ENCODE measurements at places on chromosomes 13 and 19. TPM values are rescaled to one million over a fixed set of nuclear protein-coding genes. Genes with fewer than 3 reads are reported as not detected.

GRCh38 chr19:23887642-23888041 lies 27.0 kb upstream of the ZNF726 start:
- no peak for DNase-seq

DNA sequence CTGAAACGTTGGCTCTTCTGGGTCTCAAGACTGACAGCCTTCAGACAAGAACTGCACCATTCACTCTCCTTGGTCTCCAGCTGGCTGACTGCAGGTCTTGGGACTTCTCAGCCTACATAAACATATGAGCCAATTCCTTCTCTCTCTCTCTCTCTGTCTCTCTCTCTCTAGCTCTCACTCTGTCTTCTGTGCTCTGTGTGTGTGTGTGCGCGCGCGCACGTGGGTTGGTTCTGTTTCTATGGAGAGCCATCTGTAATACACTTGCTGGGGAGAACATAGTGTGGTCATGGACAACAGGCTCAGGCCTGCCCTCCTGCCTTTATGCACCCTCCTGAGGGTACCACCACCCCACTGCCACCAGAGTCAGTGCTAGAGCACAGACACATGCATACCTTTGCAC lies 13.7 kb upstream of the SERPINE3 start:
- DNase-seq, result no peak

SYCN gene
- total RNA-seq, result not detected

DNA sequence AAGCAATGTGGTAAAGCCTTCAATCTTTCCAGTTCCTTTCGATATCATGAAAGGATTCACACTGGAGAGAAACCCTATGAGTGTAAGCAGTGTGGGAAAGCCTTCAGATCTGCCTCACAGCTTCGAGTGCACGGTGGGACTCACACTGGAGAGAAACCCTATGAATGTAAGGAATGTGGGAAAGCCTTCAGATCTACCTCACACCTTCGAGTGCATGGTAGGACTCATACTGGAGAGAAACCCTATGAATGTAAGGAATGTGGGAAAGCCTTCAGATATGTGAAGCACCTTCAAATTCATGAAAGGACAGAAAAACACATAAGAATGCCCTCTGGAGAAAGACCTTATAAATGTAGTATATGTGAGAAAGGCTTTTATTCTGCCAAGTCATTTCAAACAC lies 15.6 kb upstream of the ZNF763 start:
- no peak for DNase-seq

- no peak for DNase-seq
Measured at GRCh38 chr19:56348289-56348877, 33.7 kb upstream of the ZSCAN5A start.

GRCh38 chr13:95708391-95708774 lies 31.4 kb downstream of the DNAJC3 start:
- DNase-seq, result no peak

FFAR3 gene
- total RNA-seq, result not detected

- no peak for DNase-seq
Measured at GRCh38 chr19:23769691-23770468, 11.2 kb upstream of the ZNF681 start.

- DNase-seq, result no peak
Measured at GRCh38 chr13:94966422-94966955, 254.1 kb upstream of the SOX21 start.

DNA sequence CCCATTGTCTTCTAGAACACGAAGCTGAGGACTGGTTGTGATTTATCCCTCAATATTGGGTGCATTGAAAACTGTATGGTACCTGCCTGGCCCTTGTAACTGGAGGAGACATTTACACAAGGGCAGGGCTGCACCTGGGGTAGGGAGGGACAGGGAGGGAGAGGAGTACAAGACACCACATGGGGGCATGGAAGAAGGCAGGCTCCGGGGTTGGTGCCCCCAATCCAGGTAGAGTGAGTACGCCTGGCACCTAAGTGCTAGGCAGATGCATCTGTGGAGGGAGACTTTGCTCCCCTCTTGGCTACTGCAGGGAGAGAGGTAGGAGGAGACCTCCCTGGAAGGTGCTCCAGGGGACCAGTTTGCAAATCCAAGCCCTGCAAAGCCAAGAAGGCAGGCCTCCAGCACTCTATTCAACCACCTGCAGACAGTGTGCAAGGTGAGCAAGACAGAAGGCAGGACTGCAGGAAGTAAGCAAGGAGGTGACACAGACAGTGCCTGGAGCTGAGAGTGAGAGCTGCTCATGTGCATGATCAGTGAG lies 19.4 kb upstream of the UQCRFS1 start:
- no peak for DNase-seq

ZNF761 gene
- total RNA-seq, result 3.5 TPM

DNA sequence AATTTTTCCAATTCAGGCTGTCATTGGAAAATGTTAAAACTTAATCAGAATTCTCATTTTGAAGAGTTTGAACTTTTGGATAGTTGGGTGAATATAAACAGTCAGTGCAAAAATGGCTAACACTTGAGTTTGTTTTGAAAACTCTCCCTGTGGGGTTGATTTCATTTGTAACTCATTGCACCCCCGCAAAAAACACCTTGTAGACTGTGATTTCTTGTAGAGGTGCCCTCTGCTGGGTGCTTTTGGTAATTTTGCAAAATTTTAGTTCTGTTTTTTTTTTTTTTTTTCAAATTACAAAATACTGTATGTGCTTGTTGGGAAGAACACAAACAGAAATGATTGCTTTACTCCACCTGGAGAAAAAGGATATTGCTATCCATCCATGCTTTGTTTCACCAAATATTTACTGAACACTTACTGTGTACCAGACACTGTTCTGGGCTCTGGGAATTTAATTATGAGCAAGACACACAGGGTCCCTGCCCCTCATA lies 28.2 kb upstream of the GPI start:
- DNase-seq, result no peak

DNA sequence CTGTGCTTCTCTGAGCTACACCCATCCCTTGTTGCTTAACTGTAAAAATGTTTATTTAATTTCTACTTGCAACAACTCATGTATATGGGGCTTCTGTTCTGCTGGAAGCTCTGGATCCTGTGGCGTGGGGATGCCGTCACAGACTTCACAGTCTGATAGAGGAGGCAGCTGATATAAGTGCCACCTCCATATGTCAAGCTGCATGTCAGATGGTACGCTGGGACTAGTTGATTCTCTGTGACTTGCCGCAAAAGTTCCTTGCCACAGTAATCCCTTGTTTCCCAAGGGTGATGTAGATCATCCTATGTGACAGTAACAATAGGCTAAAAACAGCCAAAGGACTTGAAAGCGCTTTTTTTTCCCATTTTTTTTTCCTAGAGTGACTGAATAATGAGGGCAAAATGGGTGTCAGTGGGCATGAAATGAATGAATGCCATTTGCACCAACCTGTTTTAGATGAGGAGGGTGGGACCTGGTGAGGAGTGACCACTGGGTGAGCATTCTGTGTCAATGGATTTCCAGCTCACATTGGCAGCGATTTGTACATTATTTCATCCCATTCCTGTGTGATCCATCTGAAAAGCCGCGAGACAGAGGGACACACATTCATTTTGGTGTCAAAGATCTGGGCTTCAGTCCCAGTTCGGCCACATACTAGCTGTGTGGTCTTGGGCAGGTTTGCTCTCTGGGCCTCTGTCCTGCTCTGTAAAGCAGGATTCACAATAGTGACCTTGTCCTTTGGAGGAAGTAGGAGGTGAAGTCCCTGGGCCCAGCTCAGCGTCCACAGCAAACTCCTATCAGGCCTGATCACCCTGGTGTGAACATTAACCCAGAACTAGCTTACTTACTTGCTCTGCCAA lies 88.9 kb upstream of the RNF113B start:
- no peak for DNase-seq

DNA sequence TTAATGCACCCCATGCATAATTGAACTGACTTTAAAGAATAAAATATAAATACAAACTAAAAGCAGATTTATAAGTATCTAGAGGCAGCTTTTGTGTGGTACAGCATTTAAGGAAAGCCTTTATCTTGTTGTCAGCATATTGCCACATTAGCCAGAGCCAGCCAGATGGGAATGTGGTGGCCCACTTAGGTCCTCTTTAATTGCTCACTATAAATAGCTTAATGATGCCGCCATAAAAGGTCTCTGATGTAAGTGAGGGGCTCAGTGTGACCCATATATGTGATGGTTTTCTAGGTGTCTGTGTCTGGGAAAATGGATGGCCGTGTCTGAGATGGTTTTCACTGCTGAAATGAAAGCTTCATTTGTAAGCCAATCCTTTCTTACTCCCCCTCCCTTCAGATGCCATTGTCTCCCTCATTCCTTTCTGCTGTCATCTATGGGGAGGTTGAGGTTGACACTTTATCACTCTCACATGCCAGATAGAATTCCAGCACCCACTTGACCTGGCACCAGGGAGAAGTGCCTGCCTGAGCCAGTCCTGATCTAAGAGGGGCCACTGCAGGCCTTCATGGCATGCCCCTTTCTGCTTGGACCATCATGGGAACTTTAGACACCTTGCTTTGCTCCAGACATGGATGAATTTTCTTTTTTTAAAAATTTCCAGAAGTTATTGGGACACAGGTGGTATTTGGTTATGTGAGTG lies 135.3 kb downstream of the MTUS2 start:
- DNase-seq, result peak; percentile 57

- DNase-seq, result peak; percentile 97
Measured at GRCh38 chr19:8592231-8593009, 15.2 kb upstream of the MYO1F start.

GNG8 gene
- not detected for total RNA-seq

GRCh38 chr13:24664726-24665409 lies 15.3 kb upstream of the ATP12A start:
- no peak for DNase-seq

DNA sequence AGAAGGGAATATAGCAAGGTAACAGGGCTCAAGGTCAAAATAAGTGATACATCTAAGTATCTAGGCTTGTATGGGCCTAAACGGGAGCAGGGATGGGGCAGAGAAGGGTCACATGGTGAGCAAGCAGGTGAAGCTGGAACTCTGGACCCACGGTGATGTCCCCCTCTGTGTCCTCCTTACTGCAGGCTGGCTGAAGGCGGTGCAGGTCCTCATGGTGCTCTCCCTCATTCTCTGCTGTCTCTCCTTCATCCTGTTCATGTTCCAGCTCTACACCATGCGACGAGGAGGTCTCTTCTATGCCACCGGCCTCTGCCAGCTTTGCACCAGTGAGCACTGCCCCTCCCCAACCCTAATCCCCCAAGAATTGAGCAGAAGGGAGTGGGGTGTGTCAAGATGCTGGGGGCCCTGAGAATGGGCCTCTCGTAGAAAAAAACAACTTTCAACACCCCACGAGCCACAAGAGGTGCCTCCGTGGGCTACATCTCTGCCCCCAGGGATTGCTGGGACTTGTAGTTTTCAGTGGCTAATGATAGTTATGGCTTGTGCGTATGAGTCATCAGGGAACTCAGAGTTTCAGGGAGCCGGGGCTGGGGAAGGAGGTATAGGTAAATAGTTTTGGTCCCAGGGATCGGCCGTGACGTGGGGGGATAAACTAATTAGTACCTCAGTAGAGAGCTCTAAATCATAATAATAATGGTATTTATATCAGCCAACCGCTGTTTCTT lies 4.0 kb downstream of the EMP3 start:
- no peak for DNase-seq

DNA sequence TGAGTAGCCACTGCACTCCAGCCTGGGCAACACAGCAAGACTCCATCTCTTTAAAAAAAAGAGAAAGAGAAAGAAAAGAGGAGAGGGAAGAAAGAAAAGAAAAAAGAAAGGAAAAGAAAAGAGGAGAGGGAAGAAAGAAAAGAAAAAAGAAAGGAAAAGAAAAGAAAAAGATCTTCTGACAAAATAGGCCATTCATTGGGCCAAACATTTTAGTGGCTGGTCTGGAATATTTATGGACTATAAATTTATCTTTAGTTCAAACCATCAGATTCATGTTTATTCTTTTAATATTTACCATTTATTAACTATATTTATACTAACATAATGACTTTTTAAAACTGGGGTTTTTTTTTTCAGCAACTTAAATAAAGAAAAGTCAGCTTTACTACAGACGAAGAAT lies 85.6 kb upstream of the KLF5 start:
- no peak for DNase-seq

GRCh38 chr13:93244141-93244917 lies 17.7 kb downstream of the GPC6 start:
- DNase-seq, result no peak
